ENCODE measurements at places on chromosomes 4 and X.
A peak's percentile ranks its signal among the peaks of the same experiment; 100 is the strongest.

DNA sequence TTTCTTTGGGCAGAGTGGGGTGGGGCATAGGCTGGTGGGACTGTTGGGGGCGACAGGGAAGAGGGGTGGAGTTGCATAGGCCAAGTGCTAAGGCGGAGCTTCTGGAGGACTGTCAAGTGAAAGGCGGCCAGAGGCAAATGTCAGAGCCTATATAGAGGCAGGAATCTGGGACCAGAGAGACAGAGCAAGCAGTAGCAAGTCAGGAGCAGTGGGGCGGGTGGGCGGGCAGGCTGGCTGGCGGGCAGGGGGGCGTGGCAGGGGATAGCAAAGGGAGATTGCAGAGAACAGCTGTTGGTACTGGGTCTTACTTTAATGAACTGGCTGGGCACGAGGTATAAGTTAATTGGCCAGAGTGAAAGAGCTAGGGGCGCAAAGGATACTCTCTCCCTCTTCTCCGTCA is 89.8 kb downstream of the RTL9 start:
- DNase-seq, result no peak

- no peak for DNase-seq
Measured at GRCh38 chr4:151766691-151767090, 5.9 kb upstream of the GATB start.

- DNase-seq, result no peak
Measured at GRCh38 chrX:31318866-31319265, 247.0 kb upstream of the FTHL17 start.

- DNase-seq, result peak; percentile 8
Measured at GRCh38 chrX:45849261-45849862, 648.7 kb upstream of the DIPK2B start.

DNA sequence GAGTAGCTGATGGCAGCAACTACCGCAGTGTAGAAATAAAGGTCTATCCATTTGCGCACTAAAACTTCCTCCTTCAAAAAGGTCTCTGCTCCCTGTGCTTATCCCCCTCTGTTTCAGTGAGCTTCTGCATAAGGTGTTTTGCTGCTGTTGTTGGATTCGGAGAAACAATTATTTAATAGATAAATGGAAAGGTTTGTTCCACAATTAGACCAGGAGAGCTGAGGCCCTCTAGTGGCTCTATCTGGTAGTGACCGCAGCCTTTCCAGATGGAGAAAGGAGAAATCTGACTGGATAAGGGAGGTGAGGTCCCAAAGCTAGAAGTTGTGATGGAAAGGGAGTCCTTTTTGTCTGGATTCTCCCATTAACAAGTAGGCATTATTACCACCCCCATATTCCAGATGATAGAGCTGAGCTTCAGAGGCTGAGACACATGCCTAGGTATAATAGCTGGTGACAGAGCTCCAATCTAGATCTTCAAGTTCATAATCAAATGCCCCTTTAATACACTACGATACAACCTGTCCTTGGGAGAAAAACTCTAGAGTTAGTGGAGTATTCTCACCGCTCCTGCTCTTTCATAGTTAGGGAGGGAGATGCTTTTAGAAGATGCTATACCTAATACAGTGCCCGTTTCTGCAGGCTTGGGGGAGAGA is 5.1 kb upstream of the GABRQ start:
- no peak for DNase-seq

DNA sequence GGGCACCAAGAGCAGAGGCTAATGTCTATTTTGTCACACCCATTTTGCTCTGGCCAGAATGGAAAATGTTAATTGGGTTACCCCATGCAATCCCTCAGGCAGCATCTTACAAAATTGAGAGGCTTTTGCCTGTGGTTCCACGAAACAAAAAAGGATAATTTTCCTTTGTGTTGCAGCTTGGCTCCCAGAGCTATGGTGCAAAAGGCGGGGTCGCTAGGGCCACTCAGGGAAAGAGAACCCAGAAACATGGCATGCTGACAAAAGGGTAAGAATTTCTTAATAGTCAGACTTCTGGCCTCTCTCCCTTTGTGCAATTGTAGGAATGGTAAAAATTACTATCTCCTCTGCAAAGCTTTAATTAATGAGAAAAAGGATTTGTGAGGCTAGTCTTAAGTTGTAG is 119.6 kb upstream of the BANK1 start:
- no peak for DNase-seq

DNA sequence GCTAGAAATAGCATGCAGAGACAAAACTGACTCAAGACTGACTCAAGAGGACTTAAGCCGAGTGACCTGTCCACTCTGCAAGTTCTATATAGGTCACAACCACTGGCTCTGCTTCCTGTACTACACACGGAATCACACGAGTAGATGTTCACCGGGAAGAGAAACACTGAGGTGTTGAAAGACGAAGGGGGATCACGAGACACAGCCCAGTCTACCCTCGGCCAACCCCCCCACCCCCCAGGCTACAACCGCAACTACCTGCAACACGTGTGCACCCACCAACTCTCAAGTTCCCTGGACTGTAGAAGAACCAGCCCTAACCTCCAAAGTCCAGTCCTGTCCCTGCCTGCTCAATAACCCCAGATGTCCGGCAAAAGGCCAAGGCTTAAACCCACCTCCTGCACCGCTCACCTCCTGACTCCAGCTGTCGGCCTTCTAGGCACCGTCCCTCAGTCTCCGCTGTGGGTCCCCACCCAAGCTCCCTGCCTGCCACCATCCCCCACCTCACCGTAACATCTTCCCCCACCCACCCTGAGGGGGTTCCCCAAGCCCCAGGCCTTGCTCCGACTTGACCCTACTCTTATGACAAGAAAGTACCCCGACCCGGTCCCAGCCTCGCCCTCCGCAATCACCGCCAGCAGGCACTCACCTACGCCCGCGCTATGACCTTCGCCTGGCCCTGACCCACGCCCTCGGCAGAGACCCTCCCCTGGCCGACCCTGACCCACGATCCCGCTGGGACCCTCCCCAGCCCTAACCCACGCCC is 739 bp downstream of the GAK start:
- DNase-seq, result peak; percentile 41

GRCh38 chr4:26086621-26087441 is 172.8 kb downstream of the SMIM20 start:
- no peak for DNase-seq

GRCh38 chrX:105098812-105099211 is 121.7 kb downstream of the TEX13A start:
- DNase-seq, result no peak

DNA sequence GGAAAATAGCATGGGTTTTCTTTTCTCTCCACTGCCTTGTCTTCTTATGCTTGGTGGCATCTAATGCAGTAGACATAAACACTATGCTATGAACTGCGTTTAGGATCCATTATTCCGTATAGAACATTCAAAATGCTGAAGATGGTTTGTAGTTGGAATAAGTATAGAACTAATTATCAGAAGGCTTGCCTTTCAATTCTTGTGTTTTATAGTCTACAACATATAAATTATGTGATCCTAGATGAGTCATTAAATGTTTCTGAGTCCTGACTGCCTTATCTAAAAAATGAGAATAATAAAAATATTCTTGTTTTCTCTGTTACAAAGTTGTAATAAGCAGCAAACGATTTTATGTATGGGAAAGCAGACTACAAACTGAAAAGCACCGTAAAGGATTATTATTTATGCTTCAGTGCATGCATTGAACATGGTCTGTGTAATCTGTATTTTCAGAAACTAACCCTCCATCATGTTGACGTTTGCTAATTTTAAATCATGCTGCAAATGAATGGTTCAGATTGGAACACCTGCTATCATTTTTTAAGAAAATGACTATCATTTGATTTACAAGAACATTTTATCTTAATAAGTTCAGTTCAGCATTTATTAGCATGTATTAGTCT is 335.9 kb upstream of the AADAT start:
- DNase-seq, result no peak

DNA sequence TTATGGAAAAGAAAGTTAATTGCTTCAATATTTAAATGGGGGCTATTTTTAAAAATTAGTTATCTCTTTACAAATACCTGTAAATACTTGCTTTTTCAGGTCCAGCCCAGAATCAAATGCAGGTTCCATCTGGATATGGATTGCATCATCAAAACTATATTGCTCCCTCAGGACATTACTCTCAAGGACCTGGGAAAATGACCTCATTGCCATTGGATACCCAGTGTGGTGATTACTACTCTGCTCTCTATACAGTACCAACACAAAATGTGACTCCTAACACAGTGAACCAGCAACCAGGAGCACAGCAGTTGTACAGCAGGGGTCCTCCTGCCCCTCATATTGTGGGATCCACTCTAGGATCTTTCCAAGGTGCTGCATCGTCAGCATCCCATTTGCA is 29.2 kb downstream of the SEC24B start:
- no peak for DNase-seq

DNA sequence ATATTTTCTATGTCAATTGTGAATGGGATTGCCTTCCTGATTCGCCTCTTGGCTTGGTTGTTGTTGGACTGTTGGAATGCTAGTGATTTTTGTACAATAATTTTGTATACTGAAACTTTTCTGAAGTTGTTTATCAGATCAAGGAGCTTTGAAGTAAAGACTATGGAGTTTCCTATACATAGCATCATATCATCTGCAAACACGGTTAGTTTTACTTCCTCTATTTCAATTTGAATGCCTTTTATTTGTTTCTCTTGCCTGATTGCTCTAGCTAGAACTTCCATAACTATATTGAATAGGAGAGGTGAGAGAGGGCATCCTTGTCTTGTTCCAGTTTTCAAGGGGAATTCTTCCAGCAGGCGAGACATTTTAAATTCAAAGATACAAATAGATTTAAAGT is 226.5 kb downstream of the FBXO8 start:
- no peak for DNase-seq

GRCh38 chrX:41240509-41240908 is 93.5 kb upstream of the DDX3X start:
- no peak for DNase-seq

- DNase-seq, result peak; percentile 37
Measured at GRCh38 chr4:154779362-154779947, 1.6 kb upstream of the RBM46 start.

- DNase-seq, result peak; percentile 7
Measured at GRCh38 chr4:8916351-8916885, 44.8 kb upstream of the HMX1 start.

- no peak for DNase-seq
Measured at GRCh38 chrX:52271206-52271605, 86.5 kb downstream of the MAGED4 start.

- no peak for DNase-seq
Measured at GRCh38 chr4:1669850-1670249, 14.3 kb downstream of the FAM53A start.

- DNase-seq, result no peak
Measured at GRCh38 chrX:153688506-153688905, 780 bp downstream of the SLC6A8 start.
